ENCODE measurements at places on chromosomes 6 and 20. TPM values are rescaled to one million over a fixed set of nuclear protein-coding genes. Genes with fewer than 3 reads are reported as not detected.

The RPS6KA2 gene
- 57.4 TPM for total RNA-seq

The SAMD3 gene
- 0.25 TPM for total RNA-seq

The KCNK16 gene
- total RNA-seq: not detected

The MAS1 gene
- not detected for total RNA-seq

The MYCT1 gene
- total RNA-seq: 0.16 TPM

The SLX4IP gene
- total RNA-seq: 2.0 TPM

The NOX3 gene
- not detected for total RNA-seq

The MATN4 gene
- not detected for total RNA-seq

The PRSS35 gene
- total RNA-seq: 0.16 TPM

The HLA-DQB1 gene
- total RNA-seq: 1.0 TPM

The RIPOR3 gene
- total RNA-seq: 0.63 TPM
